Progenitor cell of endocrine pancreas (in vitro differentiated cells): ENCODE measurements at places on chromosomes 2 and 18. TPM values are rescaled to one million over a fixed set of nuclear protein-coding genes. Genes with fewer than 3 reads are reported as not detected.

TMEM198 gene
- 8.2 and 9.7 TPM in 2 replicates for total RNA-seq

DNA sequence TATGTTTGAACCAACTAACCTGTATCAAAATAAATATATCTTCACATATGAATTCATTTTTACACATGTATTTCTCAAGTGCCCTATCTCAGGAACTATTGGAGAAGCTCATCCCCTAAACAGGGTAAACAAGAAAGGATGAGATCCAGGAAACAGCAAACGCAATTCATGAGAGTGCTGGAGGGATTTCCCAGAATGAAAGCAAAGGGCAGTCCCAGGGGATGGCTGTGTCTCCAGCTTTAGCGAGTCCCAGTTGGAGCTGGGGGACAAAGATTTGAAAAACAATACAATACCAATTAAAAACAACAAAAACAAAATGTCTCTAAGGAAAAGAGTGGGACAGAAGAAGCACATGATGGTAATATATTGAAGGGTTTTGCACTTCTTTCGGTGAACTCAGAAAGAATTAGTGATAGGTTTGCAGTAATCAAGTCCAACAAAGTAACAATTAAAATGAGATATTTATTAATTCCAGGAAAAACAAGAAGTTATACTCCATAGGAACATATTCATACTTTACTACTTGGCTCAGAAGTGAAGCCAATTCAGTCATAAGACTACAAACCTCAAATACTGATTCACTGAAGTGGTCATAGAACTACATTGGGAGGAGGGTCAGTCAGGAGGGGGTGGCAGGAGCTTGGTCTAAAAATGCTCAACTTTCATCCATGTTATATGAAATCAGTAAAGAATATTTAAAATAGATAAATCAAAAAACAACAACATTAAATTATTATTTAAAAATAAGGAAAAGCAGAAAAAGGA lies 73.1 kb upstream of the PDE1A start:
- no peak for DNase-seq

CHRND gene
- total RNA-seq = 0.12 TPM in 1 of 2 replicates, not detected in the other

CTDSP1 gene
- total RNA-seq = 102 and 108 TPM in 2 replicates

DNA sequence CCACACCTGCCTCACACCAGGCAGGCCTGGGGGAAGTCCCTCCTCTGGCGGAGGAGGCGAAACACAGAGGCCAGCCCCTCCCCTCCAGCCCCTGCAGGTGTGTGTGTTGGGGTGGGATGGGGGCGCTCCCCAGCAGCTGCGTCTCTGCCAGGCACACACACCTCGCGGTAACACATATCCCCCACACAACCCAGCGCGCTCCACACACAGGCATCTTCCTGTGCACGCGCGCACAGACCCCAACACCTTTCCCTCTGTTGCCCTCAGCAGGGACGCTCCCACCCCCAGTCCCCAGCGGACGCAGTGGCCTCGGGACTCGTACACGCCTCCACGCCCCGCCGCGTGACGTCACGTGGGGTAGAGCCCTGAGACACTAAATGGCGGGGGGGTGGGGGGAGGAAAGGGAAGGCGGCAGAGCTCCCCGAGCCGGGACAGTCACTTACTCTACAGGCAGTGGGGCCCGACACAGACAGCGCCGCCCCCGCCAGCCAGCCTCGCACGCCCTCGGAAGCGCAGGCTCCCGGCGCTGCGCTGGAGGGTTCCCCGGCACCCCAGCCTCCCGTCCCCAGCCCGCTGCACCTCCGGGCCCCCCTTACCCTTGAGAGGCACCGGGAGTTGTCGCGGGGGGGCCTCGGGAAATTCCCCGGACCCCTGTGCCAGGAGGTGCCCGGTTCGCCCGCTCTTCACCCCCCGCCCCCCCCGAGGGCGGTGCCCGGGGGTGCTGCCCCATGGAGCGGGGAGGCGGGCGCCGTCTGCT lies at the start of gene WNT10A:
Gene WNT10A (plus strand): TSS at position 751 of the 757 bp plus-strand sequence. CDS start 144 bp downstream, outside the sequence.
- no peak for DNase-seq

GRCh38 chr2:106061611-106062349 lies 132.3 kb downstream of the UXS1 start:
- no peak for DNase-seq

EVX2 gene
- total RNA-seq = not detected in 2 replicates

VAMP5 gene
- total RNA-seq = 4.2 TPM in 2 replicates

SLC4A5 gene
- 4.1 and 5.9 TPM in 2 replicates for total RNA-seq

PXDN gene
- 242 and 256 TPM in 2 replicates for total RNA-seq
